ENCODE measurements at places on chromosomes 2 and 18.

DNA sequence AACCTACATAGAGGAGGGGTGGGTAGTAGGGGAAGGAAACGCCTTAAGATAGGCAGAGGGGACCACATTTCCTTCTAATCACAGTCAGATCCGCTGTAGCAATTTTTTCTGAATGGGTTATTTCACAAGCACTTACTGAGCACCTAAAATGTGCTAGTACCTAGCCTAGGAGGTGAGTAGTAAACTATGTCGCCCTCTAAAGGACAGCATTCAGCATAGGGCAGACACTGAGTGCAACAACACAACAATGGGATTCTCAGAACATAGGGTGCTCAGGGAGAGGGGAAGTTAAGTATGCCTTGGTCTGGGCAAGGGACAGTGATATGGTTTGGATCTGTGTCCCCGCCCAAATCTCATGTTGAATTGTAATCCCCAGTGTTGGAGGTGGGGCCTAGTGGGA is 166.1 kb upstream of the RAB6C start:
- no peak for DNase-seq

GRCh38 chr2:187554011-187554703 is at the start of gene TFPI:
TSS of gene TFPI (minus strand) at chr2:187554435. CDS start at chr2:187503768, 50,667 bp downstream.
- DNase-seq, result peak; percentile 85

GRCh38 chr18:50682852-50683251 is 123.0 kb downstream of the MAPK4 start:
- DNase-seq, result no peak

DNA sequence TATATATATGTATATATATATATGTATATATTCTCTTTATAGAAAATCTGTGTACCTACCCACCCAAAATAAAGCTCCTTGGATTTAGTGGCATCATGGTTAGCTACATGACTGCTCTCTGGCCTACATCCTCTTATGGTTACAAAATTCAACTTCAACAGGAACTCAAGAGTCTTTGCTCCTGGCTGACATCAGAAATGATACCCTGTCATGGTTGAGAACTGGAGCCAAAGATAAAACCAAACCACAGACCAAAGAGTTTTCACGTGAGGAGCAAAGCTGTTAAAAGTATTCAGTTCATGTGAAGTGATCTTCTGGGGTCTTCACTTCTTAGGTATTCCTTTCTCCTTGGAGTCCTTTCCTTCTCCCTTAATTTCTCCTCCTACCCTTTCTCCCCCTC is 476.3 kb downstream of the SOX11 start:
- DNase-seq, result no peak

DNA sequence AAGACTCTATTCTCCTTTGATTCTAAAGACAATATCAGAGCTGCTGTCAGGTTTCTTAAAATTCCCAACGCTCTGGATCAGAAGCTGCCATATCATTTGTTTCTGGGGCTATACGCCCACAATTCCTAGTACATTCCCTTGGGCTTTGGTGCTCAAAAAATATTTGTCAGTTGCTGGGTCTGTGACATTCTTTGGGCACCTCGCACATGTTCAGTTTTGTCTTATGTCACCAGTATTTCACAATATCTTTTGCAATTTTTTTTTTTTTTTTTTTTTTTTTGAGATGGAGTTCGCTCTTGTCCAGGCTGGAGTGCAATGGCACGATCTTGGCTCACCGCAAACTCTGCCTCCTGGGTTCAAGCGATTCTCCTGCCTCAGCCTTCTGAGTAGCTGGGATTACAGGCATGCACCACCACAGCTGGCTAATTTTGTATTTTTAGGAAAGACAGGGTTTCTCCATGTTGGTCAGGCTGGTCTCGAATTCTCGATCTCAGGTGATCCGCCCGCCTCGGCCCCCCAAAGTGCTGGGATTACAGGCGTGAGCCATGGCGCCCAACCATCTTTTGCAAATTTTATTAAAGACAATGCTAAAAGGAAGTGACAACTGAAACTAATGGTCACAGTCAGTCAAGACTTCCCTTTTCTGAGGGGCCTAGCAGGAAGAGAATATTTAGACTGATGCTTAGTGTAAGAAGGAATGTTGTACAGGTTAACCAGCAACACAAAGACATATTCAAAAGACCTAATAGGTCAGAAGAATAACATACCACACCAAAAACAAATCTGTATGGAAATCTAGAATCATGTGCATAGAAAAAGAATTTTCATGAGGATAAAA is 6.8 kb downstream of the ZNF397 start:
- DNase-seq, result no peak

- DNase-seq, result no peak
Measured at GRCh38 chr2:229566370-229566769, 148.0 kb downstream of the DNER start.

All from choroid plexus epithelial cell (primary cell).